Endothelial cell (in vitro differentiated cells): ENCODE measurements at places on chromosomes 6 and 20. TPM values are rescaled to one million over a fixed set of nuclear protein-coding genes. Genes with fewer than 3 reads are reported as not detected.

TPD52L1 gene
- 118 TPM for total RNA-seq

GRCh38 chr20:3539311-3540107 lies 68.7 kb downstream of the ATRN start:
- peaks cover 2% of the 10 kb centered on the region for H3K27me3 ChIP-seq
- no peak overlapping the region for H3K27ac ChIP-seq
- H3K36me3 ChIP-seq, result peaks cover 11% of the 10 kb centered on the region
- DNase-seq, result no peak

- H3K4me3 ChIP-seq, result no peak overlapping the region
- no peak overlapping the region for H3K27ac ChIP-seq
- peaks cover 78% of the 10 kb centered on the region for H3K4me1 ChIP-seq
- peaks cover 4% of the 10 kb centered on the region for H3K27me3 ChIP-seq
- DNase-seq, result no peak
Measured at GRCh38 chr6:35019171-35019570, 122.0 kb downstream of the TCP11 start.

- H3K27me3 ChIP-seq, result peaks cover 4% of the 10 kb centered on the region
- DNase-seq, result peak; percentile 31
- peaks cover 65% of the 10 kb centered on the region for H3K4me1 ChIP-seq
- peak overlapping the region; percentile 100 for H3K4me3 ChIP-seq
- peaks cover 16% of the 10 kb centered on the region for H3K36me3 ChIP-seq
Measured at GRCh38 chr6:26457264-26457805, 420 bp upstream of the BTN2A1 start.
